ENCODE measurements at places on chromosomes 2 and 18.

- no peak for DNase-seq
These were observed 641.6 kb downstream of the SUCLG1 start for GRCh38 chr2:83817511-83817910.

DNA sequence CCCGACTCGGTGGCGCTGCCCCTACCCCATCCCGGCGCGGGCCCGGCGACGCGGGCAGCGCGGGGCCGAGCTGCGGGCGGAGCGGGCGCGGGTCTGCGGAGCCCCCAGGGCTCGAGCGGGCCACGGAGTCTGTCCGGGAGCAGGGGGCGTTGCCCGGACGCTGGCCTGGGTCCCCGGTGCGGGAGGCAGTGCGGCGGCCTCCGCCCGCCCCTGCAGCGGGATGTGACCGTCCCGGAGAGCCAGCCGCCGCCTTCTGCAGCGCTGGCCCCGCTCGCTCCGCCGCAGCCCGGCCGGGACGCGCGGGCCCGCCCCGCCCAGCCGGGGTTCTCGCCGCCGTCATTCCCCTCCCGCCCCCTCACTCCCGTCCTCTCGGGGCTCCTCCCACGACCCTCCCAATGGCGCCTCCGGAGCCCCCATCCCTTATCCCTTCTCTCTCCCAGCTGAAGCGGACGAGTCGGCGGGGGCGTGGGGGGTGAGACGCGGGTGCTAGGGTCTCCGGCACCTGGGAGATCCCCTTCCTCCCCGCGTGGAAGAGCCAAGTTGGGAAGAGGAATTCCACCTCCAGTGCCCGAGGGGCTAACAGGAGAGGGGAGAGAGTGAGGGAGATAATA lies at the start of gene FNDC4:
TSS of gene FNDC4 (minus strand) at position 257 of the 611 bp plus-strand sequence. CDS start 521 bp downstream, outside the sequence.
- DNase-seq: no peak

DNA sequence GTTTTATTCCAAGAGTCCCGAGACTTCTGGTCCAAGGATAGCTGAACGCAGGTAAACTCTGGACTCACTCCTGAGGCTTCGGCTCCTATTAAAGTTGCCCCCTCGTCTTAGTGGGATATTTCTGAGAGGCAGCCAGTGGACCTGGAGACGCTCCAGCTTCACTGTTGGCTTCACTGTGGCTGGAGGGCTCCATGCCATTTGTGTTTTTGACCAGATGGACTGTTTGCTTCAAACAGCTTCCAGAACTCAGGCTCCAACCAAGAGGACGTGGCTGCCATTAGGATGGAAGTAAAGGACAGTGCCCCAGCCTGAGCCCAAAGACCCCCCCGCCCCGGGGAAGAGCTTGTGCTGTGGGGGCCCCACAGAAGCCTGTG lies 94.4 kb upstream of the LDAH start:
- no peak for DNase-seq

DNA sequence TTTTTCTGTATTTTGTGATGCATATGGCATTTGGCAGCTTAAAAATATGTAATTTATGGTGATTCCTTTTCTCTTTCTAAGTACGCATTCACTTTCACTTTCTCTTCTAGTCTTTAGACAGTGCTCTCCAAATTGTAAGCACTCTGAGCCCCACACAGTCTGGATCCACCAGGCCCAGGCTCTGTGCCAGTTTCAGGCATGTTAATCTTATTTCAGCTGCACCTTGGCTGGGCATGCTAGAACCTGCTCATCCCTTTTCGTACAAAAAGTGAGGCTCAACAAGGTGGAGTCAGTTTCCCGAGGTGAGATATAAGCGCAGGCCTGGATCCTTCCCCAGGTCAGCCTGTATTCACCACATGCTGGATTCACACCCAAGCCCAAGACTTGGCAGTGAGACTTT lies 203.9 kb downstream of the MTX2 start:
- DNase-seq: no peak

GRCh38 chr2:109722026-109722425 lies 72.1 kb upstream of the RGPD5 start:
- DNase-seq: no peak
